H7 (cell line): ENCODE measurements at places on chromosomes 6 and 20. TPM values are rescaled to one million over a fixed set of nuclear protein-coding genes. Genes with fewer than 3 reads are reported as not detected.

The MYBL2 gene
- total RNA-seq, result 76.2 and 111 TPM in 2 replicates

- peak; percentile 37 for DNase-seq
Measured at GRCh38 chr6:51959744-51960383, 127.5 kb downstream of the PKHD1 start.

- no peak for DNase-seq
Measured at GRCh38 chr6:48447251-48447650, 336.3 kb upstream of the PTCHD4 start.

The CABLES2 gene
- total RNA-seq, result 7.7 and 8.3 TPM in 2 replicates

DNA sequence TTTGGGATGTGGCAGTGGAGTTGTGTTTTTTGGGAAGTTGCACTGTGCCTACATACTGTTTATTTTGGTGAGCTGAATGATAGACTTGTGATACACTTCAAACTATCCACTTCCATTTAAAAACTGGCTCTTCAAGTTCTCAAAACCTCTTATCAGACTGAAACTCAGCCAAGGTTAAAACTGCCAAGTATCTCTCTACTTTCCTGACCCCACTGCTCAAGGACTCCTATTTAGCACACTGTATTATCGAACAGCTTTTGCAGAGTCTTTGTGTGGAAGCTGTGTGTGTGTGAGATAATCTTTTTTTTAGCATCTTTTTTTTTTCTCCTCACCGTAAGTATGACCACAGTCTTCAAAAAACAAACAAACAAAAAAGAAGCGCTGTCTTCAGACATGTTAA lies 21.1 kb downstream of the STX11 start:
- no peak for DNase-seq

DNA sequence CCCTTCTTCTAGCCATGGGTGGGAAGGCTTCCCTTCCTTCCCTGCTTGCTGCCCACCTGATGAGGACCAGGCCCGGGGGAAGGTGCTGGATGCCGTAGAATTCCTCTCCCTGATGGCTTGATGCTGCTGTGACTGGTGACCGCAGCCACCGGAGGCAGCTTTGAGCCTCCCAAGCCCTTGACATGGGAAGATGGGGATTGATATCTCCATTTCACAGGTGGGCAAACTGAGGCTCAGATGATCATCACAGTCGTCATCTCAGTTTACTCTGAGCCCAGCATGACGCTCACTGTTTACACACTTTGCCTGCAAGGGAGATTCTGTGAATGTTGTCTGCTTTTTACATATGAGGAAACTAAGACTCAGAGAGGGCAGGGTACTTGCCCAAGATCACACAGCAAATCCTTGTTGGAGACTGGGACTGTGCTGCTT lies 43.9 kb downstream of the SRC start:
- peak; percentile 62 for DNase-seq

DNA sequence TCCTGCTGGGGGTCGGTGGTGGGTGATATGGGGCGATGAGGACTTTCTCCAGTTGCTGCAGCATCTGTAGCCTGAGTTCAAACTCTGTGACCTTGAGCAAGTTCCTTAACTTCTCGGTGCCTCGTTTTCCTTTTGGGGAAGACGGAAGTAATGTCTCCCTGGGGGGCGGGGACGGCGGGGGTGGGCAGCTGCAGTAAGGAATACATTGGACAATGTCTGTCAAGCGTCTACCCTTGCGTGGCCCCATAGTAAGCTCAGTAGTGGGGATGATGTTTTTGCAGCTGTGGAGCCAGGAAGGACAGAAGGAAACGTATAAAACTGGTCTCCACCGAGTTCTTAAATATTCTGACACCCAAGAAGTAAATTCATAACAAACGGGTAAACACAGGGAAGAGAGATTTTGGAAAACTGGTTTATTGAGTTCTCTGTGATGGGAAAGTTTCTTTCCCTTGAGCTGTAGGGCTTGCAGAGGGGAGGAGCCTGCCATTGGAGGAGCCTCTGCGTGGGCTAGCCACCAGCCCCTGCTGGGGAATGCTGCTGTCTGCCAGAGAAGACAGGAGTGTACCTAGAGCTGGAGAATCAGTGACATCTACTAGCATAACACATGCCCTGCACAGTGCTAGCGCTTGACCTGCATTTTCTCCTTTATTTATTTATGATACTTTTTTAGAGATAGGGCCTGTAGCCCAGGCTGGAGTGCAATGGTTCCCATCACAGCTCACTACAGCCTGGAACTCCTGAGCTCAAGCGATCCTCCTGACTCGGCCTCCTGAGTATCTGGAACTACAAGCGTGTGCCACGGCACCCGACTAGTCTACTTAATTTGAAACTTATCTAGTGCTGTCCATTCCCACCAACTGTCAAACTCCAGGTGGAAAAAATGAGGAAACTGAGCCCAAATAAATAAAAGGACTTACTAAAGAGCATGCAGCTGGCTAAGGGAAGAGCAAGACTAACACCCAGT lies 1.2 kb upstream of the ACSS1 start:
- DNase-seq, result peak; percentile 67

The TEAD3 gene
- 17.6 and 18.0 TPM in 2 replicates for total RNA-seq

DNA sequence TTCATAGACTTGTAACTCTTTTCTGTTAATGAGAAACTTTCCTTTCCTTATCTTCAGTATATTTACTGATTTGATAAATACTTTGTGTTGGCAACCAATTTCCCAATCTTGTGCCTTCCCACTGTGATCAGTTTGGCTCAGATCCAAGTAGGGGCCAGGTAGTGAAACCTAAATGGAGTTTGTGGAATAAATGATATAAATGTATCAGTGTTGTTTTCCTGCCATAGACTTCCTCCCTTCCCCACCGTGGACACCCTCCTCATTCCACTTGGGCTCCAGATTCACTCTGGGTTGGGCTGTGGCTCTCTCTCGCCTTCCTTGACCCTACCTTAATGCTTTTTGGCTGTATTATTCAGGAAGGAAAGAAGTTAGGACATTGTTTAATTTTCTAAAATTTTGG lies 1.3 kb downstream of the ZKSCAN3 start:
- no peak for DNase-seq

DNA sequence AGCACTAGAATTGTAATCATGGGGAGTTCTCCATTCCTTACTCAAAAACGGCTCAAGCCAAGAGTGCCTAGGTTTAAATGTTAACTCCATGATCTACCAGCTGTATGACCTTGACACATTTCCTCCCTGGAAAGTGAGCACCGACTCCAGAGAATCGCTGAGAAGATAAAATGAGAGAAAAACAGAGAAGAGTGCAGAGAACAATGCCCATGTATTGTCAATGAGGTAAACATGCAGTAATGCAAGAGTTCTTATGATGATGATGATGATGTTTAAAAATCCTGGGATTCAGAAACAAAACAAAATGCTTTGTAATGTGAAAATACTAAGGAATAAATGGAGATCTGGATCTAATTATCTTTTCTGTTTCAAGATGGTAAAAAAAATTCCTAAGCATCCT lies 64.8 kb upstream of the BEND6 start:
- DNase-seq, result no peak

DNA sequence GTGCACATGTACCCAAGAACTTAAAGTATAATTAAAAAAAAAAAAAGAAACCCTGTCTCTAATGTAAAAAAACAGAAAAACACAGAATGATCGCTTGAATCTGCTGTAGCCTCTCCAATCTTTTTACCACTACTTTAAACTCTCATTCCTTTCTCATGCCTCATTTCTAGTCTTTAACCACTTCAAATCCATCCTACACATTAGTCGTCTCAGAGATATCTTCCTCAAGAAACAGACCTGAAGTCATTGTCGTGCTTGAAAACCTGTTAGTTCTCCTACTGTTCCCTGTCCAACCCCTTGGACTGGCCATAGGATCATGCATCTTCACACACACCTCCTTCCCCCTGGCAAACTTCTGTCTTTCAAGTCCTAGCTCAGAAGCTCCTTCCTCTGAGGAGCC lies 112.1 kb upstream of the BCLAF1 start:
- DNase-seq, result no peak

GRCh38 chr6:80457439-80457933 lies 351.0 kb downstream of the BCKDHB start:
- no peak for DNase-seq

GRCh38 chr20:396252-396618 lies 11.9 kb upstream of the RBCK1 start:
- no peak for DNase-seq

The CLIC5 gene
- total RNA-seq, result 0.45 TPM in 1 of 2 replicates, not detected in the other

The LRRN4 gene
- total RNA-seq, result 0.41 and 0.76 TPM in 2 replicates

DNA sequence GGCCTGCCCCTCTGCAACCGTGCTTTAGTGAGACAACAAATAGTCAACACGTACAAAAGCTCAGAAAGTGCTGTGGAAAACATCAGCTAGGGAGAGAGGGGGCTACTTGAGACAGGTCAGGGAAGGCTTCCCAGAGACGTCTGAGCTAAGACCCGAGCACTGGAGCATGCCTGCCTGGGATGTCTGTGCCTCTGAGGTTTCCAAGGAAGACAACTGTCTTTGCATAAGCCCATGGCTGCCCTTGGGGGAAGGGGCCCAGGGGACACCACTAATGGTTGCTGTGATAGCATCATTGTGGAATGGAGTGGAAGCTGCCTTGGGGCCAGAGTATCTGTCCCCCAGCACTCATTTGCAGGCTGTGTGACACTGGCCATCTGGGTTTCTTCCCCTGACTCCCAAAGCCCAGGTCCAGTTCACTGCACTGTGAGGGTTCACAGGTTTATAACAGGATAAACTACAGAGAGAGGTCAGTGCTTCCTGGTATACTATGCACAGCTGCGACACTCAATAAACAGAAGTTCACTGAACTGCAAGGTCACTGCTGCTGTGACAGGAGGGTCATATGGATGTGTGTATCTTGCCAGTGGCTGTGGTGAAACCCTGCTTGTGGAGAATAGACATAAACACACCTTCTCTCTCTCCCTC lies 1.5 kb upstream of the ARFGEF2 start:
- no peak for DNase-seq

GRCh38 chr6:75155631-75156030 lies 50.2 kb downstream of the COL12A1 start:
- no peak for DNase-seq

GRCh38 chr6:118712969-118713368 lies 61.6 kb upstream of the CEP85L start:
- DNase-seq, result no peak

The HTR1B gene
- total RNA-seq, result 0.31 and 0.74 TPM in 2 replicates

DNA sequence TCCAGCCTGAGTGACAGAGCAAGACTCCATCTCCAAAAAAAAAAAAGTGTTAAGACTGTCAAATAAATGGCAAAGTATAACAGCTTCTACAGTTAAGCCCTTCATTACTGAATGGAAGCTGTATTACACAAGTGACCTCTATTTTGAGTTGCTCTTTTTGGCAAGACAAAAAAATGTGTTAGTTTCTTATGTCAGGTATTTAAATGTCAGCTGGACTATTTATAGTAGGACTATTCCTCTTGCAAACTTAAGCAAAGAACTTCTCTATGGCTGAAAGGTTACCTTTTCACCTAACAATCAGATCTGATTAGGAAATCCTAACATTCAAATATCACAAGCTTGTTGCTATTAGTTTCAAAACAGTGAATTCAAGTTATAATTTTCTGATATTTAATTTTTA lies 12.4 kb downstream of the UBE2V1 start:
- DNase-seq, result no peak

The KIAA0408 gene
- total RNA-seq, result 0.55 and 2.3 TPM in 2 replicates

DNA sequence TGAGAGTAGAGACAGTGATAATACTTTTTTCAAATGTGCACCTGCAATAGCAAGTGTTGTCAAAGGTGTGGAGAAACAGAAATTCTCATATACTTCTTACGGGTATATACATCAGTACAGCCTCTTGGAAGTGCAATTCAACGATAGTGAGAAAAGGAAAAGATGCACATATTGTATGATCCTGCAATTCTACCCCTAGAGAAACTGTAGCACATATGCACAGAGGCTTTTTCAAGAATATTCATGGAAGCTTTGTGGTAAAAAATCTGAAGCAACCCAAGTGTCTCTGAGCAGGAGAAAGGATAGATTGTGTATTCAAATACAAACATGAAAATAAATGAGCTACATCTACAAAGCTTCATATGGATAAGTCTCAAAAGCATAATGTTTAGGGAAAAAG lies 94.7 kb upstream of the PREP start:
- no peak for DNase-seq

The CDC5L gene
- total RNA-seq, result 22.1 and 28.6 TPM in 2 replicates

The ANKEF1 gene
- 4.9 and 5.2 TPM in 2 replicates for total RNA-seq

DNA sequence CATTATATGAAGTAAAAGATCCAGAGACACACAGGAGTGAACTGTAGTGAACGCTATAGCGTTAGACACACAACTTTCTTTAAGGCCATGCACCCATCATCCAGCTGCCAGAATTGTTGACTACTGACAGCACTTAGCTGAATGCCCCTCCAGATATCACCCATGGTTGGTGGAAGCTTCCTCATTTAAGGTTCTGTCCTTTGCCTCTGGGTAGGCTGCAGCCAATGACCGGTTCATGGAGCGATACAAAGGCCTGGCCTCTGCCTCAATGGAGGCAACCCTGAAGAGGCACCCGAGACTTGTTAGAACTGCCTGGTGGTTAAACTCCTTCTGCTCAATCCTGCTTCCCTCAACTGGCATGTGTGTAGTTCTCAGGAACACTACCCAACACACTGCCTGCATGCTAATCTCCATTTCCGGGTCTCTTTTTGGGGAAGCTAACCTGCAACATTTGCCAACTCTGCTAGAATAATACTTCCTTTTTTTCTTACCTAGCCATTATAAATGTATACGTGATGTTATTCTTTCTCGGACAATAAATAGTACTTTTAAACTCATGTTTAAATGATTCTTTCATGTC lies 49.8 kb upstream of the THEMIS start:
- DNase-seq, result no peak

The CST5 gene
- not detected in 2 replicates for total RNA-seq

DNA sequence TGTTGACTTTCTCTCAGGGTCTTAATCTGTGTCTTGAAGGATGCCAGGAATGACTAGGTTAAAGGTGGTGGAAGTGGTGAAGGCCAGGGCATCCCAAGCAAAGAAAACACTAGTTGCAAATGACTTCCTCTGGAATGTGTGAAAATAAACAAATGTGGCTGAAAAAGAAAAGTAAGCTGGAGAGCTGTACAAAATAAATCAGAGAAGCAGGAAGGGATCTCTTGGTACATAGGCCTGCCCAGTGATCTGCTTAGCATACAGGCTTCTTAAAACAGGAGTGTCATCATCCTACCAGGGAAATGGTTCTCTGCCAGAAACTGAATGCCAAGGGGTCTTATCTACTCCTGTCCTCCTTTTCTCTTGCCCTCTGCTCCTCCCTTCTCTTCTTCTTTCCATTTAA lies 1616.0 kb downstream of the KHDRBS2 start:
- DNase-seq, result no peak

The DNMT3B gene
- total RNA-seq, result 496 and 585 TPM in 2 replicates

- no peak for DNase-seq
Measured at GRCh38 chr6:99324996-99325395, 24.5 kb downstream of the FAXC start.

GRCh38 chr20:57663241-57663640 lies 43.0 kb upstream of the ZBP1 start:
- DNase-seq, result peak; percentile 31

DNA sequence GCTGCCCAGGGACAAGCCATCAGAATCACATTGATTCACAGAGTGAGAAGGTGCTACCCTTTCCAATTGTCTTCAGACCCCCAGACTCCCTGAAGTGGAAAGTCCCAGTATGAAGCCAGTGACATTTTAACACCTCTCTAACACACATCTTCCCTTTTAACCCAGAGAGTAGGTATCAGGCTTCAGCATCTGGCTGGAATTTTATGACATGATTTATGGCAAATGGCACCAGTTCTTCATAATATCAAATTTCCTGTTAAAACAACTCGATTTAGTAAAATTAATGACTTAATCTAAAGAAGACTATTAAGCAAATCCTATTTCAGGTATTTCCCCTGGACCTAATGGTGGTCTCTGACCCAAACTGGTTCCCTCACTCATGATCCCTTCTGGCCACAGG lies 25.0 kb downstream of the KCNB1 start:
- DNase-seq, result no peak

- no peak for DNase-seq
Measured at GRCh38 chr6:138803861-138804260, 8.0 kb downstream of the ECT2L start.
